ENCODE measurements at places on chromosomes 6 and 20.

DNA sequence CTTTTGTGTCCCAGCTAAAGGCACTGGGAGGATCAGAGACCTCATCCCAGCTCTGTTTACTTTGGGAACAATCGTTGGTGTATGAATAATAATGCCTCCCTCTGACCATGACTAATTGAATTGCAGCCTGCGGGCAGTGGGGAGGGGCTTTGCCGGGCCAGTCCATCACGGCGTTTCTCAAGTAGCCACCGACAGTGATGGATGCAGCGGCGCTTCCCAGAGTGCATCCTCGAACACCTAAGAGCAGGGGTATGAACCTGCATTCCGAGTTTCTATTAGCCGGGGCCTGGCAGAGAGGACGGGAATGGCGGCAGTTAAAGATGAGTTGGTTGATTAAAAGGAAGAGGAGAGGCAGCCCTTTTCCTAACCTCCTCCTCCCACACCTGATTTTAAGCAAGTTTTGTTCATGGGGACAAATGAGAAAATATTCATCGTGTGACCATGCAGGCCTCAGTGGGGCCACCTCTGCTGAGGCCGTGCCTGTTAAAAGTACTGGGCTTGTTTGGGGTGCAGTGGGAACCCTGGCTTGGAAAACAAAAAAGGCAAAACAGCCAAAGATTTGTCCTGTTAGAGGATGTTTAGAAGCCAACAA is 154.1 kb downstream of the FOXA2 start:
- DNase-seq: no peak

- DNase-seq: no peak
Observed at GRCh38 chr20:43680981-43681380, 14.1 kb downstream of the MYBL2 start.

DNA sequence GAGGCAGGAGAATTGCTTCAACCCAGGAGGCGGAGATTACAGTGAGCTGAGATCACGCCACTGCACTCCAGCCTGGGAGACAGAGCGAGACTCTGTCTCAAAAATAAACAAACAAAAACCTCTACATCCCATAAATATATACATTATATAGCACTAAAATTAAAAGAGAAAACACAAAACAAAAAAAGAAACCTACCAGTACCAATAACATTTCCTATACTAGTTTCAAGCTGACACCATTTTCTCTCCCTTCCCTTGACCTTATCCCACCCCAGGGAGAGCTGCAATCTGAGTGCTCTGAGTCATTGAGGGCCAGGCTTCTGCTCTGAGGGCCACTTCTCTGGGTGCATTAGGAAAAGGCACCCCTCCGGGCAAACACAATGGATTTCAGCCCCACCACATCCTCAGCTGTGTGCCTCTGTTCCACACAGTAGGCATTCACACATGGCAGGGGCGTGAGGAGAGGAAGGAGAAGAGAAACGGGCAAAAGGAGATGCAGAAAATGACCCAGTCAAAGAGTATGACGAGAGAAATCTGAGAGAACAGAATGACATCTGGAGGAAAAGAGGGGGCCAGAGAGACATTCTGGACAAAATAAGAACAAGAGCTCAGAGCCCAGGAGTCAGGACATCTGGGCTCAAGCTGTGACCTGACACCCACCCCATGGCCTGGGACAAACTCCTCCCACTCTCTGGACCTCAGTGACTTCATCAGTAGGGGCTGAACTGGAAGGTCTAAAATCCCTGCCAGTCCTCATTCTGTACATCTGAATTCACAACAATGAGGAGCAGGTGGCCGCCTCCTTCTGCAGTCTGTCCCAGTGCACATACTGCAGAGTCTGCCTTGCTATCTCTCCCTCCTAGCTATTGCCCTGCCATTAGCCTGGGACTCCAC is 18.2 kb downstream of the TRIM26 start:
- DNase-seq: no peak

DNA sequence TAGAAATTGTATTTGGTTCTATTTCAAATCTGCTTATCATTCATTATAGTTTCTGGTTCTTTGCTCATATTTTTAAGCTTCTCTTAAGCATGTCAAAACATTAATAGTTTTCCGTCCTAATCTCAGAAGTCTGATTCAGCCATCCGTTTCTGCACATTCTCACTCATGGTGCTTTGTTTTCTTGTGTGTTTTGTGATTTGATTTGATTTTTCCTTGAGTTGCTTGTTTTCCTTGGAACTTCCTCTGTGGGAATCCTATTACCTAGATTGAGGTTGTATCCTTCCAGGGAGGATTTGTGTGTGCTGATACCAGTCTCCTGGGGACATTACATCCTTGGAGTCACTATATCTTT is 7.9 kb downstream of the SNX9 start:
- no peak for DNase-seq

DNA sequence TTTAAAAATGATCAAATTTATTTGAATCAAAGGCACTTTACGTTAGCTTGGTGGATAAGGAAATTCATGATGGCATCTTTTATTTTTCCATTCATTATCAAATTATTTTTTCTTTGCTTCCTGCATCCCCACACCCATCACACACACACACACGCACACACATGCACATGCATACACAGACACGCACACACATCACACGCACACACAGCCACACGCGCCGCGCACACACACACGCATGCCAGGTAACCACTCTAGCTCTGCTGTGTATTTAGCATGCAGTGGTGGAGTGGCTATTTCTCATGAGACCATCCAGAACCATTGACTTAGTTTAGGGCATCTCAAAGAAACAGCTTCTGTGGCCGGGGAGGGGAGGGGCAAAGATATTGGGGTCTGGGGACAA is 47.0 kb downstream of the GNAS start:
- no peak for DNase-seq

- no peak for DNase-seq
Observed at GRCh38 chr6:28523241-28523622, 2.4 kb upstream of the GPX5 start.

Data from activated CD4-positive, alpha-beta T cell treated with anti-CD3 and anti-CD28 coated beads for 1 hour (primary cell).